Pulmonary artery endothelial cell (primary cell): ENCODE measurements at places on chromosomes 6 and 20. TPM values are rescaled to one million over a fixed set of nuclear protein-coding genes. Genes with fewer than 3 reads are reported as not detected.

Gene APCDD1L
- total RNA-seq, result 0.26 and 3.1 TPM in 2 replicates

Gene ELOVL2
- total RNA-seq, result not detected in 2 replicates

Gene HLA-DOB
- total RNA-seq, result 0.49 TPM in 1 of 2 replicates, not detected in the other

Gene ACSS2
- total RNA-seq, result 41.9 and 57.6 TPM in 2 replicates

Gene PGBD1
- total RNA-seq, result 7.3 and 10.2 TPM in 2 replicates

Gene C2
- not detected in 2 replicates for total RNA-seq

Gene CAGE1
- 0.04 and 0.13 TPM in 2 replicates for total RNA-seq

Gene SMOC2
- not detected in 2 replicates for total RNA-seq
